ENCODE measurements at places on chromosomes 1 and 21.

- no peak for DNase-seq
These were observed 1.0 kb upstream of the CD84 start for GRCh38 chr1:160580221-160580812.

DNA sequence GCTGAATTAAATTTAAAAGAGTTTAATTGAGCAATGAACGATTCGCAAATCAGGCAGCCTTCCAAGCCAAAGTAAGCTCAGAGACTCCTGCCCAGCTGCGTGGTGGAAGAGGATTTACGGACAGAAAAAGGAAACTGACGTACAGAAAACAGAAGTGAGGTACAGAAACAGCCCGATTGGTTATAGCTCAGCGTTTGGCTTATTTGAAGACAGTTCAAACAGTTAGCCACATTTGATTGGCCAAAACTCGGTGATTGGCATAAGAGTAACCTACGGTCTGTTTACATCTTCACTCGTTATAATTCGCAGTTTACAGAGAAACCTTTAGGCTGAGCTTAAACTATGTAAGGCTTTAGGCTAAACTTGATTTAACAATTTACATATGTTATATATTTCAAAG, 46.9 kb downstream of the CR1L start:
- DNase-seq, result no peak

DNA sequence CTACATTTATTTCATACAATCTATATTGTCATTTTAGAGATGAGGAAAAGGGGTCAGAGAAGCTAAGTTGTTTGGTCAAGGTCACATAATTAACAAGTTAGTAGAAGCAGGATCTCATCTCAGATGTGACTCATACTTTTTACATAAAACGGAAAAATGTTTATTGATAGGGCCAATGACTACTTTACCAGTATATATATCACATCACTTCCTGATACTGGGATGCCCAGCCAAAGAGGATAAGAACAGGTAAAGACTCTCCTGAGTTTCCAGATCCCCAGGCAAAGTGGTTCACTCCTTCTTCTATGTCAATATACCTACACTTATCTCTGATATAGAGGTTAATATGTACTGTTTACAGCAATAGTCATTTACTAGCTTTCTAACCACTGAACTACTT, 21.0 kb downstream of the YIPF1 start:
- DNase-seq, result no peak

DNA sequence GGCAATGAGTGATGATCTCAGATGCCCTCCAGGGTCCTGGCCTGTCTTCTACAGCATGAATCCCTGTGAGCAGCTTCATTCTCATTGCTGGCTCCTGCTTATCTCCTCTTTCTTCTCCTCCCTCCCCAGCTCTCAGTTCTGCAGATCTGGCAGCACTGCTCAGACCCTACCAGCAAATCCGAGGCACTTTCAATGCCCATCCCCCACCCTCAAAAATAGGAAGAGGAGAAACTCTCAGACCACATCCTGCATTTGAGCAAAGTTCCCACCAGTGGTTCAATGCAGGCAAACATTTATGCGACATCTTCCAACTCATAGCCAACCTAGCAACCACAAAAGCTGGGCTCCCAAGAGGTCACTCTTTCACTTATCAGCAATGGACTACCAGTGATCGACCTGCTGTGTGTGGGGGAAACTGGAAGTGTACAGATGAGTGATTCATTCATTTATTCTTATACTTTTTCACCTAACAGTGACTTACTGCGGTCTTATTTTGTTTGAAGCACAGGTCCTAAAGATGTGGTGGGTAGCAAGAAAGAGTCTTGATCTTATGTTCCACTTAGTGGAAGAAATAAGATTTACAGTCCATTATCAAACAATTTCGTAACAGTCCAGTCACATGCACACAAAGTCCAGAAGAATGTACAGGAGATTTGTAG, 5.8 kb upstream of the CHI3L2 start:
- peak; percentile 60 for DNase-seq

DNA sequence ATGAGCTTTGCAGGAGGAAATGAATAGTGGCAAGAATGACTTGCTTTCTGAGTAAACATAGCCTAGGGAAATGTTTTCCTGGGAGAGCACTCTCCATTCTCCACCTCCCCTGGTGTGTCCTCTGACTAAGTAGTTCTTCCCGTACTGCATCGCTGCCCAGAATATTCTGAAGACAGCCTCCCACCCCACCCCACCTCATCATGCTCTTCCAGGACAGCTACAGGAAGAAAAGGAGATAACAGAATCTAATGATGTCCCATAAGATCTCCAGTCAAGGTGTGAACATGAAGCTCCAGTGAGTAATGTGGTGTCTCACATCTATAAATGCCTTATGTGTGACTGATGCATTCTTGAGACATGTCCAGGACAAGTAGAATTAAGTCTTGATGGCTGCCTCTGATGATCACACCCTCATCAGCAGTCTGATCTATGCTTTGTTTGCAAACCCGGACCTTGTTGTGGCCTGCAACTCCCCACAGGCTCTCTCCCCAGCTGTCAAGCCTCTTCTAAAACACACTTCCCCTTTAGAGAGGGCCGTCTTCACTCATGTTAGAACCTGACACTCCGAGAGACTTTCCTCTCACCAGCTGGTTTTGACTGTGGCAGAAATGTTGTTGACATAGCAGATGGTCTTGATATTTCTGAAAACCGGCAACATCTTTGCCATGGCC, 183.0 kb downstream of the CYYR1 start:
- DNase-seq, result no peak

GRCh38 chr1:25055324-25055780, 125.3 kb upstream of the RUNX3 start:
- no peak for DNase-seq

GRCh38 chr1:184568148-184568547, 181.3 kb downstream of the C1orf21 start:
- no peak for DNase-seq

DNA sequence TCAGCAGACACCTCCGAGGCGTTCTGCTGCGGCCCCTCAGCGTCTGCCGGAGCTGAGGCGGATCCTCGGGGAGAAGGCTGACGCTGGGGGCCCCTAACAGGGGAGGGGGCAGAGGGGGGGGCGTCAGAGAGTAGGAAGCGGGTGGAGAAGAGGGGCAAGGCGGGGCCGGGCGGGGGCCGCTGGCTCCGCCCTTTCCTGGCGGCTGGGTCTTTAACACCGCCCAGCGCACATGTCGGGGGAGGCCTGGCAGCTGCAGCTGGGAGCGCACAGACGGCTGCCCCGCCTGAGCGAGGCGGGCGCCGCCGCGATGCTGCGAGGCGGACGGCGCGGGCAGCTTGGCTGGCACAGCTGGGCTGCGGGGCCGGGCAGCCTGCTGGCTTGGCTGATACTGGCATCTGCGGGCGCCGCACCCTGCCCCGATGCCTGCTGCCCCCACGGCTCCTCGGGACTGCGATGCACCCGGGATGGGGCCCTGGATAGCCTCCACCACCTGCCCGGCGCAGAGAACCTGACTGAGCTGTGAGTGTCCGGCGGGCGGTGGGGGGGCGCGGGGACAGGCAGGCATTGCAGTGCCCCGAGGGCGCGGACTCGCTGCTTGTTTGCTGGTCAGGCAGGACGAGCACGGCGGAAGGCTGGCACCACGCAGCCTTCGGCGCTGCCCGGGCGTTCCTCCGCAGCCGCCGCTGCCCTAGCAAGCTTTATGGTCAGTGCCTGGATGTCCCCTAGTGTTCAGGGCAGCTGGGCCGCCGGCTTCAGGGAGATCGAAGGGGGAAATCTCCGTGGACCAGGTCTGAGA, at the start of gene NTRK1:
Gene NTRK1, plus strand, starts transcription at position 238 of the 796 bp plus-strand sequence. Its CDS starts 70 bp downstream, at position 308.
- peak; percentile 46 for DNase-seq

DNA sequence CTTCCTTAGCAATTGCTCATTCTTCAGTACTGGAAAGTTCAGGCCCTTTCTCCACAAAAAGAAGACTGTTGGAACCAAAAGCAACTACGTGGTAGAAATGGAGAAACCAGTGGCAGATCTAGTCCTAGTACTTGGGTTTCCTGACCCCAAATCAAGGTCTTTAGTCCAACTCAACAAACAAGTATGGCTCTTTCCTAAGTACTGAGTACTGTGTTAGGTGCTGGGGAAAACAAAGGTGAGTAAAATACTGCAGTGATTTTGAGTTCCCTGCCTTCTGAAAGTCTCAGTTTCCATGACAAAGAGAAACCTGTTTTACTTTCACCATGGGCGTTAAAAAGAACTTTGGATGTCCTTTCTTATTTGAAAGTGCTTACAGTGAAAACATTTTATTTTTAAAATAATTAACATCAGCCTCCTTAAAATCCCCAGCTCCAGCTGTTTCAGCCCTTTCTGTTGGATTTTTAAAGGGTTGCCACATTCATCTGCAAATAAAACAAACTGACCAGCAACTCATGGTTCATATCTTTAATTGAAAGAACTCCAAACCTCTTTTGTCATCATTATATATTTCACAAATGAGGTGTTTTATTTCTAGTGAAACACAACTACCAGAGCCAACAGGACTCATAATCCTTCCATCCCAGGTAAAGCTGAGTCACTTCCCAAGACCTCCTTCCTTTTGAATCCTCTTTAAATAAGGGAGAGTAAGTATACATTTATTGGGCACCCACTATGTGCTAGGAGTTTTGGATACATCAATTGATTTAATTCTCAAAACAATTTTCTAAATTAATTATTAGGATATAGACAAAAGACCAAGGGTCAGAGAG, 35.4 kb downstream of the PLPP3 start:
- DNase-seq, result no peak

DNA sequence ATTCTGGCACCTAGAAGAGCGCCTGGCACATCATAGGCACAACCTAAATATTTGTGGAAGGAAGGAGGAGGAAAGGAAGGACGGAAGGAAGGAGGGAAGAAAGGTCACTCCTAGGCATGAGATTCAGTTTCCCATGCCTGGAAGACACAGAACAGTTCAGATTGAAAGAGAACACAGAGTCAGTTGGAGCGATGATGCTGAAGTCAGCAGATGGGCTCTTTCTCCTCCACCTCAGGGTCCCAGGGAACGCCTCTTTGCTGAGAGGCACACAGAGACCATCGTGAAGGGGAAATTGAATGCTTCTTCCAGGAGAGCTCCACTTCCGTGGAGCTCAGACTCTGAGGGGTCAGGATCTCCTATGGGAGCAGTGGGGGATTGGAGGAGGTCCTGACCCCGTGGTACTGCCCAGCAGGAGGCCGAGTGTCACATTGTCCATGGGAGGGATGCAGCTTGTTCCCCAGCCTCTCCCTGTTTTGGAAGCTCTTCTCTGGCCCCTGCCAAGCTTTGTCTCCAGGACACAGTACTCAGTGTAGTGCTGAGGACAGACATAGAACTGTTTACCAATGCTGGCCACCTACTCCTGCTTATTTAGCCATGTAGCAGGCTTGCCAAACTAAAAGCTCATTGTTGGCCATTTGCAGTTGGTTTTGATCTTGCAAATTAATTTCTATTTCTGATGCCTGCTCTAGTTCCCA, 2.4 kb downstream of the MYBPHL start:
- no peak for DNase-seq

- no peak for DNase-seq
These were observed 9.7 kb upstream of the COL8A2 start for GRCh38 chr1:36134505-36135329.

- no peak for DNase-seq
These were observed 136.2 kb upstream of the F3 start for GRCh38 chr1:94677714-94678113.

- no peak for DNase-seq
These were observed 204.8 kb downstream of the SETD4 start for GRCh38 chr21:35855484-35855883.

- no peak for DNase-seq
These were observed 407.8 kb upstream of the DAB1 start for GRCh38 chr1:57831624-57832023.

DNA sequence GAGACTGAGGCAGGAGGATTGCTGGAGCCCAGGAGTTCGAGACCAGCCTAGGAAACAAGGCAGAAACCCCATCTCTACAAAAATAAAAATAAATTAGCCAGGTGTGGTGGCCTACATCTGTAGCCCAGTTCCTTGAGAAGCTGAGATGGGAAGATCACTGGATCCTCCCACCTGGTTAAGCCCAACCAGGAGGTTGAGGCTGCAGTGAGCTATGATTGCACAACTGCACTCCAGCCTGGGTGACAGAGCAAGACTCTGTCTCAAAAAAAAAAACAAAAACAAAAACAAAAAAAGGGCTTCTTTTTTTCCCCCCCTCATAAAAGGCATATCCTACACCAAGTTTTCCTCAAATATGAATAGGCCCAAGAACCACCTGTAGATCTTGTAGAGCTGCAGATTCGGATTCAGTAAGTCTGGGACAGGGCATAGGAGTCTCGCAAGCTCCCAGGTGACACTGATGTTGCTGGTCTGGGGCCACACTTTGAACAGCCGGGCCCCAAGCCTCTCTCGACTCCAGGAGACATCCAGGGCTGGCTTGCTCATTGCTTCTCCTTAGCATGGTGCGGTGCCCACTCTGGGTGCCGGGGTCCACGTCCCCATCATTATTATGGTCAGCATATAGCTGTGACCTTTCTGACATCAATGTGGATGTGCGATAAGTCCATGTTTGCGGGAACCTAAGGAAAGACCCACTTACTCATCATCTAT, 22.1 kb upstream of the UMODL1 start:
- no peak for DNase-seq

GRCh38 chr1:238281418-238281817, 390.7 kb upstream of the ZP4 start:
- no peak for DNase-seq

DNA sequence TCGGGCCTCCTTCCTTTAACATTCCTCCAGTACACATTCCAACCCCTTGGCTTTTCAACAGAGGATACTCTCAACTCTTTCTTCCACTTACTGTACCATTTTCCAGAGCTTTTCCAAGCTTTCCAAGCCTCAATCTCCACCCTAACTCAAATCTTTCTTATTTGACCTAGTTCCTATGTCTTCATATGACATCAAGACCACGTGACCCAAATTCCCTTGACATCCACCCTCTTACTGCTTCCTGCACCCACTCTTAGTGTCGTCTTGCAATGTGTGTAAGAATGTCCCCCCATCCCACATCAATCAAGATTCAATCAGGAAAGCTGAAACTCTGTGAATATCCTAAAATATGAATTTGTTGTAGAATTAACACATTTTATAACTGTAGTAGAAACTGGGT, 155.0 kb downstream of the OMA1 start:
- no peak for DNase-seq

DNA sequence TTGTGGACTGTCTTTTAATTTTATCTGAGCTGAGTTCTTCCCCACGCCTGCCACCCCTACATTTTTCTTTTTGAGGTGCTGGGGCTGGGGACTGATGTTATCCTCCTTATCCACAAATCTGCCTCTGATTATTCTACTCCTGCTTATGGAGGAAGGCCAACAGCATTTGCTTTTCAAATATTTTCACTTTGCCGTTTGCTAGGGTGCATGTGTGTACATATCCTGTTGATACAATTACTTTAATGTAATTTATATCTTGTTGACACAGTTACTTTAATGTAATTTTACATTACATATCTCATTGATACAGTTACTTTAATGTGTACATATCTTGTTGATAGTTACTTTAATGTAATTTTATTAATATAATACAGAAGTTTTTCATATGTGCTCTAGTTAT, 36.2 kb downstream of the PRRC2C start:
- DNase-seq, result no peak

GRCh38 chr1:24409535-24409934, 4.0 kb downstream of the STPG1 start:
- no peak for DNase-seq

DNA sequence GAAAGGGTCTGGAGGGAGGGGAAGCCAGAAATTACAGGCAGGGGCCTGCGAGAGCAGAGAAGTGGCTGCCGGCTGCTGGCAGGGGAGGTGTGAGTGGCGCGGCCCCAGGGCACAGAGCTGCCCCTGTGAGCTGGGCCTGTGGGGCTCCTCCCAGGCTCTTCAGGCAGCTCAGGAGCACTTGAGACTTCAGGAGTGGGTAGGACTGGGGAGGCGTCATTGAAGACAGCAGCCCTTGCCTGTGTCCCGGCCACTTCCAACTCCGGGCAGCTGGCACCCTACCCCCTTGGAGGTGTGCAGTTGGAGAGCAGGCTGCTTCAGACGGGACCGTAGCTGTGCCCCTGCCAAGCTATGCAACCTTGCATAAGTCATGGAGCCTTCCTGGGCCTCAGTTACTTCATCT, 87.5 kb upstream of the ACTL8 start:
- DNase-seq, result no peak
